Activated CD4-positive, CD25-positive, alpha-beta regulatory T cell (primary cell): ENCODE measurements at places on chromosomes 6 and 20.

DNA sequence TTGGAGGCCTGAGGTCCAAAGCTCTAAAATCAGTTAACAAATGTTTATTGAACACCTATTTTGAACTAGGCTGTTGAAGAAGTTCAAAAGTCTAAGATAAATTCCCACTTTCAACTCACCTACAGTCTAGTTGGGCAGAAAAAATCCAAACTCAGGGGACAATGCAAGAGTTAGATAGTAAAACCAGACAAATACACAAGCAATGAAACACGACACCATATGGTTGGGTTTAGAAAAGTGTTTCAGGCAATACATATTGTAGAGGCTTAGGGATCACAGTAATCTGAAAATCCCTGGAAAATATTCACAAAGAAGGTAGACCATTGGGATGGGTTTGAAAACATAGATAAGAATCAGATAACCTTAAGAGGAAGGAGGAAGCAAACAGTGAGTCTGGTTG is 1.3 kb upstream of the CARMIL1 start:
- DNase-seq = no peak

- no peak for DNase-seq
Measured at GRCh38 chr6:130457605-130458004, 91.8 kb downstream of the TMEM200A start.

DNA sequence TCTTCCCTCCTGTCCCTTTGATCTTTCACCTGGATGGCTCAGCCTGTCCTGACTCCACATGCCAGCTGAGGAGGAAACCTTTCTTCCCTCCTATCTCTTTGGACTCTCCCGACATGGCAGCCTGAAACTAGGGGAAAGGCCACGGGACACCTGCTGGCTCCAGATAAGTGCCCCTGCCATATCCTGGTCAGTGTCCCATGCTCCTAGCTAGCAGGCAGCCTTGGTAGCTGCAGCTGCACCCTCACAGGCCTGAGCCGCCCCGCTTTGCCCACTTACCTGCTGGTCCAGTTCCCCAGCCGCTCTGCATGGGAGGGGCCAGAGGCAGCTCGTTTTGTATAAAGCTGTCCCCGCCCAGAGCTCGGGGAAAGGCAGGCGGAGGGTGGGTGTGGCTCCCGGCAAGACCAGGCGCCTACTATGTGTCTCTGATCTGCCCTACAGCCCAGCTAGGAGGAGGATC is 7.4 kb upstream of the SLC52A3 start:
- DNase-seq = no peak

DNA sequence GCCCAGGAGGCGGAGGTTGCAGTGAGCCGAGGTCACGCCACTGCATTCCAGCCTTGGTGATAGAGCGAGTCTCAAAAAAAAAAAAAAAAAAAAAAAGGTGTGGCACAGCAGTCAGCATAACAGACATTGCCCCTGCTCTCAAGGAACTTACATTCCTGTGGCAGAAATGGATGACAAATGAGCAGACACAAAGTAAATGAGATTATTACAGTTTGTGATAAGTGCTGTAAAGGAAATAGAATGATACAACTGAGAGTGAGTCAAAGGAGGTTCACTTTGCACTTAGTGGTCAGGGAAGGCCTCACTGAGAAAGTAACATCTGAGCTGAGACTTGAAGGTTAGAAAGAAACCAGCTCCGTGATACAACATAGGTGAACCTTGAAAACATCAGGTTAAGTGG is 36.4 kb downstream of the CEP250 start:
- DNase-seq = no peak

GRCh38 chr6:142926494-142927270 is 18.3 kb downstream of the HIVEP2 start:
- DNase-seq = peak; percentile 56

- no peak for DNase-seq
Measured at GRCh38 chr6:7087066-7087465, 20.7 kb upstream of the RREB1 start.

GRCh38 chr20:62405108-62405980 is 1.7 kb downstream of the CABLES2 start:
- DNase-seq = no peak

GRCh38 chr6:34190504-34191122 is 44.7 kb upstream of the GRM4 start:
- no peak for DNase-seq

DNA sequence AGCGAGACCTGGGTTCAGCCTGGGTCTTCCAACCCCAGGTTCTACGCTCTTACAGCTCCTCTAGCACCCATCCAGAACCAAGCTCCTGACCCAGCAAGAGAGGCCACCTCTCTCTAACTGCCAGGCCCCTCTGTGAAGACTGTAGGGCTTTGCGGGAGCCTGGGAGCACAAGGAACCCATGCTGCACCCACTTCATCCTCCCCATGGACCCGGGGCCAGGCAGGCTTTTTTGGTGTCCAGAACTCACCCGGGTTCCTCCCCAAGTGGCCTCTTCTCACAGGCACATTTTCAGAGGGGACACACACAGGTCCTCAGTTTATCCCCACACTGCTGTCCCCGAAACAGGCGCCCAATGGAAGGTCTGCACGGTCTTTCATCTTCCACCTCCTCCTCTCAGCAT is 145.9 kb downstream of the SYNDIG1 start:
- no peak for DNase-seq

DNA sequence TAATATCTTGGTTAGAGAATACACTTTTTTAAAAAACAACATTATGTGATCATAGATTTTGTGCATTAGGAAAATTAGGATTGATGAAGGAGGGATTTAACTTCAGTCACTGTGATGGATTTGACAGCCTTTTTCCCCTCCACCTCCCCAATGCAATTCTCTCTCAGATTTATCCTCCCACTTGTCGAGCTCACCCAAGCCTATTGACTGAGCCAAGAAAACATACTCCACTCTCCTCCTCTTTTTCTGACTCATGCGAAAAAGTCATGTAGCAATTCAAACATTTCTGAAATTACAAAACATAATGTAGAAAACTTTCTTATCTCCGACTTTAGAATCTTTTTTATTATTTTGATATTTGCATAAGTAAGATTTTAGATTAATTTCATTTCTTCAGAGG is 24.1 kb downstream of the KLHL32 start:
- no peak for DNase-seq

DNA sequence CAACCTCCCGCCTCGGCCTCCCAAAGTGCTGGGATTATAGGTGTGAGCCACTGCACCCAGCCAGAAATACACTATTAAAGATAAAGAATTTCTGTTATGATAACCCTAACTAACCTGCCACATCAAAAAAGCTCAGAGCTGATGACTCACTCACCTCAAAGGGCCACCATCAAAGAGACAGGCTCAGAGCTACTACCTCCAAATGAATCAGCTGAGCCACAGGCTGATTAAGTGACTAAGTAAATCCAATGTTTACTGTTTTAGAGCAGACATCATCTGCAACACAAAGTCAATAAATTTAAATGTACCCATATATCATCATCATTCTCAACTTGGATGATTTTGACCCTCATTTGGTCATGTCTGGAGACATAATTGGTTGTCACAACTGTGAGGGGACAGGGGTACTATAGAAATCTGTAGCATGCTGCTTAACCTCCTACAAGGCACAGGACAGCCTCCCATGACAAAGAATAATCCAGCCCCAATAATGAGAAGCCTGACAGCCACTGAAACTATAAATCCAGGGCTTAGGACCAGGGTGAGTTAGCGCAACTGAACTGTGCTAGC is 106.5 kb downstream of the ATP9A start:
- no peak for DNase-seq

DNA sequence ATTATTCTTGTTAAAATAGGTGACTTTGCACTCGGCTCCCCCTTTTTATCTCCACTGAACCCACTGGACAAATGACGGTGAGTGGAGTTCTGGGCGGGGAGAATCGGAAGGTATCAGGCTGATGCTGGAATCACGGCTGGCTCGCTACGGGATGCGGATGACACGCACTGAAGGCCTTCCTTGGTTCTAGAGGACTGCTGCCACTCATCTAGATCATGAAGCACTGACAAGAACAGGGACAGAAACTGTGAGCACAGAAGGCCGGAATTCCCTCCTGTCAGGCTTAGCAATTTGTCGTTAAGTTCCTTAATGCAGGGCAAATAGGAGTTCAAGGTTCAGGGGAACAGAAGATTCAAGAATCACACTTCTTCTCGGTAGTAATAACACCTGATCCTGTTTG is 89.9 kb upstream of the MPC1 start:
- DNase-seq = no peak

DNA sequence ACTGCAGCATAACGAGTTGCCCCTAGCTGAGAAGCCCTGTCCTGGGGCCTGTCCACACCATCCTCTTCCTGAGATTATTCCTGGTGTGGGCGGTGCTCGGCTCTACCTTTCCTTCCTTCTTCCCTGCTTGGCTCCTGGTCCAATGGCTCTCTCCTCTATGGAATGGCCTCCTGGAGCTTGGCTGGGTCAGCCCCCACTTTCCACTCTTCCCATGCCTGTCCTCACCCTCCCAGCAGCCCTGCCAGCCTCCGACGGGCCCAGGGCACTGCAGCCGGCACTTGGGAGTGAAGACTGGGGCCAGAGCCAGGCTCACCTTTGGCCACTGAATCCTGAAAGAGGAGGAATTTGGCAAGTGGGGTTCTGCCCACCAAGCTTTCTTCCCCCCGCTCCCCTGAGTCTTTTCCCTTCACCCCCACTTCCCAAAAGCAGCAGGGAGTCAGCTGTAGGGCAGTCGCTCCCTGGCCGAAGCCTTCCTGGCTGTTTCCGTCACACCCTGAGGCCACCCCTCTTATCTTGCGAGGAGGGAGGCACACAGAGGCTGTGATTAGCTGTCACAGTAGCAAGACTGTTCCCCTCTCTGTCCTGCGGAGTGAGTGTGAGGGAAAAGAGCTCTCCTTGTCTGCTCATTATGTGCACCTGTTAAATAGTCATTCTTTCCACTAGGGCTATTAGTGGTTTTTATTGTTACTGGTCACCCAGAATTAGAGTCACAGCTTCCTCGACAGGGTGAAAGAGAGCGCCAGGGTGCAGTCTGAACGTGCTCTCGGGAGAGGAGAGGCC is 6.3 kb upstream of the CDSN start:
- DNase-seq = no peak

- no peak for DNase-seq
Measured at GRCh38 chr6:15569035-15569995, 93.5 kb downstream of the DTNBP1 start.

DNA sequence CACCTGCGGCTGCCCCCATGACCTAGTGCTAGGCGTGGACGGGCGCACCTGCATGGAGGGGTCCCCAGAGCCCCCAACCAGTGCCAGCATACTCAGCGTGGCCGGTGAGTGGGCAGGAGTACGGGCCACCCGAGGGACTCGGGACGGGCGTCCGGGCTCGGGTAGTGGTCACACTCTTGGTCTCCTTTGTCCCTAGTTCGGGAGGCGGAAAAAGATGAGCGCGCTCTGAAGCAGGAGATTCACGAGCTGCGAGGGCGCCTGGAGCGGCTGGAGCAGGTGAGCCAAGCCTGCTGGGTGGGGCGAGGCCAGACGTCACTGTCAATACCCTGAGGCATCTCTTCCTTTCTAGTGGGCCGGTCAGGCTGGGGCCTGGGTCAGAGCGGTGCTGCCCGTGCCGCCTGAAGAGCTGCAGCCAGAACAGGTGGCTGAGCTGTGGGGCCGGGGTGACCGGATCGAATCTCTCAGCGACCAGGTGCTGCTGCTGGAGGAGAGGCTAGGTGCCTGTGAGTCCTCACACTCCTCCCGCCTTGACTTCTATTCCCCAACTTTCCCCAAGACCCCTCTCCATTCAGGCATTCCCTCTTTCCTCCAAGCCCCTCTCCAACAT is 2.9 kb downstream of the EGFL8 start:
- no peak for DNase-seq

- DNase-seq = no peak
Measured at GRCh38 chr6:131952886-131953509, 1.8 kb upstream of the CCN2 start.

GRCh38 chr20:44997171-44997570 is 30.9 kb downstream of the STK4 start:
- no peak for DNase-seq

DNA sequence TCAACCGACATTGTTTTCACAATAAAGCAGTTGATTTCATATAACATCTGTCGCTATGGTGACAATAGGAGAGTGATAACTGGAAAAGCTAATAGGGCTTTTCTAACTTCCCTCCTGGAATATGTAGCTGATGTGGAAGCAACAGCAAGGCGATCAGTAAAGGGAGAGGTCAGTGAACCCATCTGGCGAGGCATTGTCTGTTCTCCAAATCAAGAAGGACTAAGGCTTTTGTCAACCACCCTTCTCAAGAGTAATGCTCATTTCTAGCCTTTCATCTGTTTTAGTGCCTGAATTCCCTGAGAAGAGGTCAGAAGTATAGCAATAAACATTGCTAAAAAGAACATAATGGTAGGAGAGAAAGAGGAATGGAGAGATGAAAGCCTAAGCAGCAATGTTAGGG is 201.3 kb downstream of the AKAP7 start:
- DNase-seq = no peak

- DNase-seq = no peak
Measured at GRCh38 chr6:83976037-83976755, 57.4 kb upstream of the MRAP2 start.

- no peak for DNase-seq
Measured at GRCh38 chr6:121040831-121041230, 293.4 kb downstream of the TBC1D32 start.

DNA sequence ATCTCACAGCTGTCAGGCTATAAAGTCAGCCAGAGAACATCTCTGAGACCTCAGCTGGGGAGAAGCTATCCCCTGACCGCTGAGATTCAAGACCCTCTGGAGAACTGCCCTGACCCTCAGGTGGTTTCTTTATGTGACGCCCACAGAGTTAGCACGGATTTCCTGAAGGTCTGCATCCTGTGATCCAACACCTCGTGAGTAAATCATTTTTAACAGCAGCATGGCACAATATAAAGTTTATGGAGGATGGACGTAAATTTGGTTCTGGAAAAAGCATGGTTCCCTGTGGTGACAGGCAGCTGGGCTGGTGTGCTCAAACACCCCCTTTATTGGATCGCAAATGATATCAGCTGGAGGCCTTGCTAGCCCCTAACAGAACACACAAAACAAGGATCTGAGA is 25.3 kb upstream of the TRAF3IP2 start:
- no peak for DNase-seq

- DNase-seq = no peak
Measured at GRCh38 chr20:12504779-12505178, 504.0 kb upstream of the SPTLC3 start.
